Testis (tissue), 5 donors: ENCODE measurements at places on chromosomes 6 and 20. TPM values are rescaled to one million over a fixed set of nuclear protein-coding genes. Genes with fewer than 3 reads are reported as not detected.

DNA sequence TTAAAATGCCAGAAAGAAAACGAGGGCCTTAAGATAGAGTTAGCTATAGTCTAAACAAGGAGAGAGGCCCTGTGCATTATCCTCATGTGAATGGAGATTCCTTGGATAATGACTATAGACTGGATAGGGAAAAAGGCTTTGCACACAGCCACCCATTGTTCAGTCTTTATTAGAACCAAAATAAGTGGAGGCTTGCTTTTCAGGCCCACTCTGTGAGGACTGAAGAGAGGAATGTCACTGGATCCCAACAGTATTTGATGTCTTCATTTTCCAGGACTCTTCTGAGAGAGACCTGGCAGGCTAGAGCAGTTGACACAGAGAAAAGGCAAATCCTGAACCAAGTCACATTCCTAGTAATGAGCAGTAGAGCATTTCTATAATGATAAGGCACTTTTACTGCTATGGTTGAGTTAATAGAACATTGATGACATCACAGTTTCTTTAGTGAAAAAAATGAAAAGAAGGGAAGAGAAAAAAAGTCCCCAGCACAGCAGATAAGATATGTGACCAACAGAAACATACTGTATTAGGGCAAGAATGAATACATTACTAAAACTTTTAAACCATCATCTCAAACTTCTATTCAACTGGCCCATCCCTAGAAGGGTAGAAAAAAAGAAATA lies 315.1 kb downstream of the EPHA7 start:
- H3K4me3 ChIP-seq = no peak overlapping the region
- H3K27me3 ChIP-seq = no peaks in the 10 kb centered on the region
- no peaks in the 10 kb centered on the region for H3K4me1 ChIP-seq
- DNase-seq = no peak

DNA sequence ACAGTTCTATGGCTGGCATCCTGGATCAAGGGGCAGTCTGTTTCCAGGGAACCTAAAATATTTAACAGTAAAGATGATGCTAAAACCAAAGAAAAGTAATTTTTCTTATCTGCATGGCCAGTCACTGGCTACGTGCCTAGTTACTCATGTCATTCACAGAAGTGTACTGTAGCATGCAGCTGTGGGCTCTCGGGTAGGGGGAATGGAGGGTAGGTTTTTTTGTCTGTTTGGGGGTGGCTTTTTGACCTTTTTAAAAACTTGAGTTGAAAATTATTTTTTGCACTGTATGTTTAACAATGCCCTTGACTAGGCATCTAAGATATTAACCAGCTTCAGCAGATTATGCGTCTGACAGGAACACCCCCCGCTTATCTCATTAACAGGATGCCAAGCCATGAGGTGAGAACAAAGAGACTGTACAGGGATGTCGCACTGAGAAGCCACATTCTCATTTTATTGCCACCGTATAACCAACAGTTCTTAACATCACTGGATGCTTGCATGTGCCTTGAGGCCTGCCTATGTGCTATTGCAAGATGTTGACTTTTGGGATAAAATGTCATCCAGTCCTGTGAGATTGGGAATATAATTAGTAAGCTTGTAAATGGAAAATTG lies 30.3 kb upstream of the MAPK13 start:
- H3K27me3 ChIP-seq = no peaks in the 10 kb centered on the region
- no peak overlapping the region for H3K4me3 ChIP-seq
- no peak overlapping the region for H3K27ac ChIP-seq

DNA sequence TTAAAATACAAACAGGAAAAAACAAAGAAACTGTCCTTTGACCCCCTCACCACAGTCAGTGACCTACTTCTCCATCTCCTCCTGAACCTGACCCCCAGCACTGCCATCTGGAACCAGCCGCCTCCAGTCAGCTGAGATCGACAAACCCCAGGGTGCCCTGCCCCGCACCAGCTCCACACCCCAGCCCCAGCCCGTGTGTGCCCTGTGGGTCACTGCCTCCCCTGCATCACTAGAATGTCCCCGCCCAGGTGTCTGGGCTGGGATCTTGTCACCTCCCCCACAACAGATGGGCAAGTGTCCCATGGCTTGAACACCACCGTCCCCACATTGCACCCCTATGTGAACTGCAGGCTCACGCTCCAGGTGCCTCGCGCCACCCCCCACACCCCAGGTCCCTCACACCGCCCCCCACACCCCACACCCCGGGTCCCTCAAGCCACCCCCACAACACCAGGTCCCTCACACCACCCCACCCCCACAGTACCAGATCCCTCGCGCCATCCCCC lies 13.3 kb downstream of the TAF4 start:
- no peak overlapping the region for H3K4me3 ChIP-seq
- no peaks in the 10 kb centered on the region for H3K36me3 ChIP-seq
- H3K27me3 ChIP-seq = no peaks in the 10 kb centered on the region
- H3K4me1 ChIP-seq = no peaks in the 10 kb centered on the region

DNA sequence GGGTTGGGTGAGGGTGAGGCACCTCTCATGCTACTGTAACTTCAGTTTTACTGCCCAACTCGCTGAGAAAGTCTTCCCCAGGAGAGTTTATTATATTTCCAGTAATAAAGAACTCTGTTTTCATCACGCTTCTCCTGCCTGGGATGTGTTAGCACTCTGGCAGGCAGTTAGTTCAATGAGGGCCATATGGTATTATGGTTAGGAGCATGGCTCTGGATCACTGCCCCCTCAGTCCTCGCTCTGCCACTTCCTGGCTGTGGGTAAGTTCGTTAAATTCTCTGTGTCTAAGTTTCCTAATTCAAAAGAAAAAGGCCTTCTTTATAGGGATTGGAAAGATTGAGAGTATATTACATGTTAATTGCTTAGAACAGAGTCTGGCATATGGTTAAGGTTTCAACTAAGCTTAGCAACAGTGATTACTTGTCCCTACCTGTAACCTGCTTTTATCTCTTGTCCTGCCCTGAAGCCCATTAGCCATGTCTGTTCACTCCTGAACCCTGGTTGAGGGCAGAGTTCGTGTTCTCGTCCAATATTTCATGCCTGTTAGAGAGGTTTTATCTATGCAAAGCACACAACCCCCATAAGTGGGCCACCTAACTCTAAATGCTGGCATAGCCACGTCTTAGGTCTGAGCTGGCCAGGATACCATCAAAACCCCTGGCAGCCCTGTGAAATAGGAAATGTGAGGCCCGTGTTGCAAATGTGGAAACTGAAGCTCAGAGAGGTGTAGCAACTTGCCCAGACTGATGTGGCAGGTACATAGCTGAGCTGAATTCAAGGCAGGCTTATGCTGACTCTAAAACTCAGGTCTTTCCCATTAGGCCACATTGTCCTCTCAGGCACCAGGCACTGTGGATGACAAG lies 342.5 kb upstream of the JARID2 start:
- no peaks in the 10 kb centered on the region for H3K4me1 ChIP-seq
- H3K27me3 ChIP-seq = no peaks in the 10 kb centered on the region

- H3K27ac ChIP-seq = no peak overlapping the region
- no peak for DNase-seq
- H3K27me3 ChIP-seq = no peaks in the 10 kb centered on the region
- H3K4me3 ChIP-seq = no peak overlapping the region
These were observed 318.9 kb upstream of the JAG1 start for GRCh38 chr20:10992731-10993130.

DNA sequence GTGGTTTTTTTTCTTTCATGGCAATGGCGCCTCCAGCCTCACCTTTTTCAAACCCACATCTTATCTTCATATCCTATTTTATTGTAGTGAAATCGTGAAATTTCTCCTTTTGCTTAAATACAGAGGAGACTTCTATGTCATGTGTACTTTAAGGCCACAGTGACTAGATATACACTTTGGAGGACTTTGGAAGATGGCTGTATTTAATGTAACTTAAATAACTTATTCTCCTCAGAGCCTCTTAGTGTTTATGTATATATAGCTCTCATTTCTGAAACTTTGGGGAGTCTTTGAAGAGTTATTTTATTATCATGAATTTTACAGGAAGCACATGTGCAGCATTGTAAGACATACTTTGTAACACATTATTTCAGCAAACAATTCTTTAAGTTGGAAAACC lies 968 bp downstream of the LAMA2 start:
- peak overlapping the region; percentile 65 for H3K4me3 ChIP-seq
- H3K4me1 ChIP-seq = peaks cover 7% of the 10 kb centered on the region
- H3K36me3 ChIP-seq = no peaks in the 10 kb centered on the region
- peak overlapping the region; percentile 86 for H3K27ac ChIP-seq
- no peak for DNase-seq
- no peaks in the 10 kb centered on the region for H3K27me3 ChIP-seq

GRCh38 chr20:35673884-35674283 lies 9.2 kb upstream of the CPNE1 start:
- H3K36me3 ChIP-seq = no peaks in the 10 kb centered on the region
- H3K4me3 ChIP-seq = no peak overlapping the region
- no peak for DNase-seq
- no peak overlapping the region for H3K27ac ChIP-seq
- H3K4me1 ChIP-seq = no peaks in the 10 kb centered on the region
- no peaks in the 10 kb centered on the region for H3K27me3 ChIP-seq

- H3K36me3 ChIP-seq = no peaks in the 10 kb centered on the region
- H3K4me1 ChIP-seq = peaks cover 14% of the 10 kb centered on the region
- no peak overlapping the region for H3K27ac ChIP-seq
- H3K4me3 ChIP-seq = no peak overlapping the region
- H3K27me3 ChIP-seq = no peaks in the 10 kb centered on the region
These were observed 100.4 kb downstream of the LY86 start for GRCh38 chr6:6688951-6689350.

Gene BTN3A1
- 15.9 TPM for polyA plus RNA-seq

Gene ABHD16B
- polyA plus RNA-seq = 10.8 TPM
